ENCODE measurements at places on chromosomes 1 and 21.

GRCh38 chr1:76158126-76158525 is 83.6 kb downstream of the ST6GALNAC3 start:
- DNase-seq, result no peak

DNA sequence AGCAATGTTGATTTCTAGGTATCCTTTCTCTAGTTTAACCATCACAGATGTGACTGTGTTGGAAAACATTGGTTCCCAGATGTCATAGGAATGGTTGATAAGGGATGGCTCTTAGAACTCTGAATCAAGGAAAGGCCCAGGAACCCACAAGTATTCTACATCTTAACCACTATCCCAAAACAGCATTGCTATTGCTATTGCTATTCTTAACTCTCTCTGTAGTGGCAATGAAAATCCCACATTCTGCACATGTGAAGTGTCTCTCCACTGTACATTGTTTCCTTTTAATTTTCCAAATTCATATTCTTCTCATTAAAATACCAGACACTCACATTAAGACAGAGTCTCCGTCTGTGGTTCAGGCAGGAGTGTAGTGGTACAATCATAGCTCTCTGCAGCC is 420.4 kb upstream of the RUNX1 start:
- no peak for DNase-seq

GRCh38 chr1:85343213-85343611 is 66.8 kb upstream of the BCL10 start:
- DNase-seq, result no peak

DNA sequence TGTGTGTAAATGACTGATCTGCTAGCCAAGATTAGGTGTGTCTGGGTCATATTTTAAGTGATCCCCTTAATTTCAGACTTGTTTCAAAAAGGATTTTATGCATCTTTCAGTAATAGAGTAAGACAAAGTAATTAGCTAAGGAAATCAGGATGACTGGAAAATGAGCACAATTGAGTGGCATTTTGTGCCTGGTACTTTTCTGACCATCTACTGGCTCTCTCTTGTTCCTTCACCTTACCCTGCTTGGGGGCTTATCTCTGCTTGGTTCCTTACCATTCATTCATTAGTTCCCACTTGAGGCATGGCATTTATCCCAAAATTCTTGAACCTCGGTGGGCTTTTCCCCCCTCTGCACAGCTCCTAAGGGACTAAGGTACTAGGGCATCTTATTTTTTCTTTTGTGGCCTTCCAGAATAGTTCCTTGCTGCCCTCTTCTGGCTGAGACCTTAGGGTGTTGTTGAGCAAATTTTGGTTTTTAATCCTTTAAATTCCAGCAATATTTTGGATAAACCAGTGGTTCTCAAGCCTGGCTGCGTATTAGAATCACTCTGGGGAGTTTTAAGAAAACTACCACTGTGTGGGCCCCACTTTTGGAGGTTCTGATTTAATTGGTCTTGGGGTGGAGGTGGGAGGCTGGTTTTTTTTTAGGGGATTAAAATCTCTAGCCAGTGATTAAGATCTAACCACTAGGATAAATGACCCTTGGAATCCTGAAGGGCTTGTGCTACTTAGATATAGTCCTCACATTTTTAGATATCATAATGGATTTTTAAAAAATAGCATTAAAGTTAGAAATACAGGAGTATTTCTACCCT is 50.8 kb downstream of the HS2ST1 start:
- peak; percentile 19 for DNase-seq

DNA sequence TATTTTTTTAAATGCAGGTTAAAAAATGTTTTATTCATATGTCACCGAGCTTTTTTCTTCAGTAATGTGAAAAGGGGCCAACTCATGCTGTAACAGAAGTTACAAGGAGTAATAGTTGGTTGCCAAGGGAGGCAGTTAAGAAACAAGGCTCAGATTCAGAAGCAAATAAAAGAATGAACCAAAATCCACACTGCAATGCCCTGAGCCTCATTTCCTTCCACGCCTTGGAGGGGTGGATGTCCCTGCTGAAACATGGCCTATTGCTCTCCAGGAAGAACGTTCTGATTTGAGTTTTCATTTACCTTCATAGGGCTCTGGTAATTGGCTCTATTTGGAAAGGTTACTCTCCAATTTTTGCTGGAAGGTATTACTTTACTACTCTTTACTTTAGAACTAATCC is 24.4 kb downstream of the ALG14 start:
- DNase-seq, result no peak

- DNase-seq, result no peak
Measured at GRCh38 chr1:175802407-175803123, 59.2 kb upstream of the TNR start.

- no peak for DNase-seq
Measured at GRCh38 chr1:153688736-153689328, 10.3 kb downstream of the NPR1 start.

DNA sequence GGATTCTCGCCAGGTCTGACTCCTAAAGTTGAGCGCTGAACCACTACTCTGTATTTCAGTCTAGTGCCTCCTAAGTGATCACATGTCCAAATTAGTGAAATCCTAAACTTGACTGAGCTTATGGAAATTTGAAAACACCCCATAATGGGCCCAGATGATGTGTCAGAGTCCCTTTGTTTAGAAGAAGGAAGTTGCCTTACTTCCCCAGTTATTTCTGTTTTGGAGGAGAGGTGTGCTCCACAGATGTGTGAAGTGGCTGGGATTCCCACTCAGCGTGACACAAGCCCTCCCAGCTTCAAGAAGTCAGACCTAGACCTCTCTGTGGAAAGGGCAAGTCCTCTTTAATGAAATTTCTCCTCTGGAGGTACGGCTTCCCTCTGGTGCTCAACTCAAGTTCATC is 188.8 kb downstream of the TTLL7 start:
- no peak for DNase-seq

GRCh38 chr1:119964673-119965363 is 68.5 kb upstream of the ADAM30 start:
- DNase-seq, result no peak

GRCh38 chr1:93552741-93553455 is 105.0 kb downstream of the FNBP1L start:
- DNase-seq, result no peak

GRCh38 chr1:240031414-240031813 is 60.3 kb upstream of the FMN2 start:
- no peak for DNase-seq

Measured in CD4-positive, alpha-beta T cell treated with Interleukin-1 beta for 1 hour (primary cell).